ENCODE measurements at places on chromosomes 12 and 14.
A peak's percentile ranks its signal among the peaks of the same experiment; 100 is the strongest.

DNA sequence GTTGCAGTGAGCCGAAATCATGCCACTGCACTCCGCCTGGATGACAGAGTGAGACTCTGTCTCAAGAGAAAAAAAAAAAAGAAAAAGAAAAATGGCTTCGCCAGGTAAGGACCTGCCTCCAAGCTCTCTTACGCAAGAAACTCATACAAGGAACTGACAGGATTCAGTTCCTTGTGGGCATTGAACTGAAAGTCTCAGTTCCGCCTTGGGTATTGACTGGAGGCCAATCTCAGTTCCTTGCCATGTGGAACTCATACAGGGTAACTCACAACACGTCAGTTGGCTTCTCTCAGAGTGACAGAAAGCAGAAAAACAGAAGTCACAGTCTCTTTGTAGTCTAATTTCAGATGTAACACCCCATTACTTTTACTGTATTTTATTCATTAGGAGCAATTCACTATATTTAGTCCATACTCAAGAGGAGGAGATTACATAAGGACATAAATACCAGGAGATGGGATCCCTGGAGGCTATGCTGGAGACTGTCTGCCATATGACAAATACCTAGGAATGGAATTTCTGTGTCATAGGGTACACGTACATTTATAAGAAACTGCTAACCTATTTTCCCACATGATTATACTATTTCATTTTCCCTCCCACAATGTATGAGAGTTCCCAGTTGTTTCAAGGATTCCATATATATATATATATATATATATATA, 11.4 kb upstream of the NOPCHAP1 start:
- peak; percentile 95 for DNase-seq

DNA sequence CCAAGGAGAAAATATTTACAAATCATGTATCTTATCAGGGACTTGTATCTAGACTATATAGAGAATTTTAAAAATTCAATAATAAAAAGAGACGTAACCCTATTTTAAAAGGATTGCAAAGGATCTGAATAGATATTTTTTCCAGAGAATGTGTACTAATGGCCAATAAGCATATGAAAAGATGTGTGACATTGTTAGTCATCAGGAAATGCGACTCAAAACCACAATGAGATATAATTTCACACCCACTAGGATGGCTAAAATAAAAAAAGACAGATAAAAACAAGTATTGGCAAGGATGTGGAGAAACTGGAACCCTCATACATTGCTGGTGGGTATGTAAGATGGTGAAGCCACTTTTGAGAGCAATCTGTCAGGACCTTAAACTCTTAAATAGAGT, 141.9 kb upstream of the BMP4 start:
- peak; percentile 25 for DNase-seq

- DNase-seq = no peak
These were observed 7.1 kb downstream of the POP5 start for GRCh38 chr12:120574106-120574505.

GRCh38 chr12:42804928-42805327, 215.4 kb upstream of the PRICKLE1 start:
- DNase-seq = no peak

DNA sequence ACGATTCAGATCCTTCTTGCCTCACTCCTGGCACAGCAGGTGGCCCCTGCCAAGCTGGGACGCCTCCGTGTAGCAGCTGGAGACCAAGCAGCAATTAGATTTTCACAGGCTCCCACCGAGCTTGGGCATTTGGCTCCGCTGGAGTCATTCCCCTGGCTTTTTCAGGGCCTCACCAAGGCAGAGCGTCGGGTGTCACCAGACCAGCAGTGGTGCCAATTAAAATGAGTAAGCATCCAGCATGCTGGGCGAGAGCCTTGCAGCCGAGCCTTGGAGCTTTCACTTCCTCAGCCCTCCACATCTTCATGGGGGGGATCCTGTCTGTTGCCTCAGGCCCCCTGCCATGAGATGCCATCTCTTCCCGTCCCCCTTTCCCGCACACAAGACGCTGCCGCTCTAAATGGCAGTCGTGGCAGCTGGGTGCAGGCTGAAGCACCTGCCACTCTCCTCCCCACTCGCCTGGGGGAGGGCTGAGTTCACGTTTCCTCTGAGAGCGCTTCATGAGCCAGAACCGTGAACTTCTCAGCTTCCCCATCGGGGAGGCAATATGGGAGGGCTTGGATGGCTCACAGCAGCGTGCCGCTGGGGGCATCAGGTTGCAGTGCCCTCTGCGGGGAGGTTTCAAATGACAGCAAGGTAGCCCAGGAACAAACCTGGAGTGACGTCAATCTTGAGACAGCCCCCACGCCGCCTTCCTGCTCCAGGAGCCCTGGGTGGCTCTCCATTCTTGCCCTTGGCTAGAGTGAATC, 11.7 kb downstream of the TPCN1 start:
- no peak for DNase-seq

- no peak for DNase-seq
These were observed 221.5 kb upstream of the G2E3 start for GRCh38 chr14:30337456-30337855.

DNA sequence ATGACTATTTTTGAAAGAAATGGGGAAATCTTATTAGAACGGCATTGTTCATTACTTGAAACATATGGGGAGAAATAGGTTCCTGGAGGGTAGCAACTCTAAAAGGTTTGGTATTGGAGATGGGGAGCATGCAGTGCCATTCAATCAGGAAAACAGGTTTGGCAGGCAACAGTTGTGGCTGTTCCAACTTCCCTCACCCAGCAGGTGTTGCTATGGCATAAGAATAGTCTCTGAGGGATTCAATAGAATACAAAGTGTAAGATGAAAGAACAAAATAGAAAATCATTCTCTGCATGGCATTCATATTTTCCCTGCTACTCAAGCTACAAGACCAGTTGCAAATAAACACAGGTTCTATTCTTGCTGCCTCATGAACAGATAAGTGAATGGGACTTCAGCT, 393.3 kb upstream of the RPL10L start:
- DNase-seq = no peak

DNA sequence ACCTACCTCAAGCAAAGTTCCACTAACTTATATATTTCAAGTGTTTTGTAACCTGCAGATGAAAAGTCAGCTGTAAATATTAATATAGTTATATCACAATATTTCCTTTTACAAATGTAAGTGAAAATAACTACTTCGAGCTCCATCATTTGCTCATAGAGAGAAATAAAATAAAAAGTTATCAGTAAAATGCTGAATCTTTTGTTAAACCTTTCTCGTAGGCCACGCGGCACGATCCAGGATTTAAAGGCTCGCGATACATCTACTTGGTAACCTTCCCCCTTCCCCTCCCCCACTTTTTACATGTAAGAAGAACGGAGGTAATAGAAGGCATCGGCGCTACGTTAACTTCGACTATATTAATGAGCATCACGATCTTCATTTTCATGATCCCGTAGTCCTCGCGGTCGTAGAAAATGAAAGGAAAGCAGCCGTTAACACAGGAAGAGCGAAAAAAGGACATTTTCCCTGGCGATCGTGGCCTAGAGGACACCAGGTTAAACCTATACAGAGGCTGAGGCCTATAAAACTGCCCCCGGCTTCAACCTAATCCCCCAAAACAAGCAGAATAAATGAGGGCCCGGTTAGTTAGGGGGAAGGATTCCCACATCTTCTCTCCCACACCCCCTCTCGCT, 508 bp downstream of the HNRNPC start:
- DNase-seq = peak; percentile 72

GRCh38 chr14:104978746-104979691, 845 bp upstream of the AHNAK2 start:
- no peak for DNase-seq

DNA sequence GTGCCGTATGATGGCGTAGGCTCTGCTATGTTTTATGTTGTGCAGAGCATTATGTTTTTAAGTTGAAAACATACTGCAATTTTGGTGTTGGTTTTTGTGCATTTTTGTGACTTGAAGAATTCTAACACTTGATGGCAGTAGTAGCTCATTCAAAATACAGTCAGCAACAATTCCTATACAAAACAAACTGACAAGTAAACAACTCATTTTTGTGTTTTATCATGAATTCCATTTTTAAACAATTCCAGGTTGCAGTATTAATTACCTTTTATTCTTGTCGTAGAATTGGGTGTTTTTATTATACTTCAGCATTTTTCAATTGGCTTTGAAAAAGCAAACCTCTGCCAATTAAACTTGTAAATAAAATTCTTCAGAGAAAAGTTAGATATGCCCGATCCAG, 4.1 kb upstream of the CCER1 start:
- peak; percentile 13 for DNase-seq

DNA sequence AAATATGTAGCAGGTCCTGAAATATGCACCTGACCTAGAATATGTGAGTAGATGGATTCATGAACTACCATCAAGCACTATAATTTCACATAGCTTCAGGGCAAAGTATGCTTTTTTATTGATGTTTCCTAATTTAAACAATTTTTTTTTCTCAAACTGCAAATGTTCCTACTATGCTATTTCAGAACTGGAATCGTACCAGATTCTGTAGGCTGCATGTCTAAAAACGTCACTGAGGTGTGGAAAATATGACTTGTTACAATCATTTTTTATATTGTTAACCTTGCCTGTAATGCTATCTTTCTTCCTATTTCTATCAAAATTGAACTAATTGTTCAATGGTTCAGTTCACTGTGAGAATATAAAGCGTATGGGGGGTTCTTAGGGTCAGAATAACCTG, 78.0 kb upstream of the RERGL start:
- no peak for DNase-seq

DNA sequence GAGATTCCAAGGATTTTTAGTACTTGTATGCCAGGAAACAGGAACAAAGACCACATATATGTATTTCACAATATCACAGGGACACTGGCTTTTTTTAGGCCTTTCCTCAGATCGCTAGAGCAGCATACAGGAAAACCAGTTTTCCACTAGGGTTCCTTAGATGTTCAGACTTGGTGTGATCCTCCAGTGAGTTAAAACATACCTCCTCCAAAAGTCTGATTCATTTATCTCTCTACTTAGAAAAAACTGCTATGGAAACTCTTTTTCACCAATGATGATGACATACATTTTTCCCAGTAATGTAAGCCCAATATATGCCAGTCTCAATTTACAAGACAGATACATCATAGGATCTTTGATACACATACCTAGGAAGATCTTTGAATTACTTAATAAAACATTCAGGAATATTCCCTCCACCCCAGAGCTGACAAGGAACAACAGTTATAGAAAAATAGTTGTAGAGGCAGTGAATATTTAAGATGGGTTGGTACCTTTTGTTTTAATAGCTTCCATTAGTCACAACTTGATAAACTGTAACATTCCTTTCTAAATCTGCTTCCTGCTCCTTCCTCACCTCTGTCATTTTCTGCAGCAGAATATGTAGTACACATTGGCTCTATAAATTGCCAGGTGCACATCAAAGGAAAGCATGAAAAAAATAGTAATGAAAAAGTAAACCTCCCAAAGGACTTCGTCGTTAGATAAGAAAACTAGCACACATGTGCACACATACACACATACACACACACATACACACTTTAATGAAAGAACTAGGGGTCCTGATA, 27.5 kb downstream of the BCAT1 start:
- no peak for DNase-seq

GRCh38 chr12:130339951-130340350, 2.3 kb downstream of the PIWIL1 start:
- no peak for DNase-seq

DNA sequence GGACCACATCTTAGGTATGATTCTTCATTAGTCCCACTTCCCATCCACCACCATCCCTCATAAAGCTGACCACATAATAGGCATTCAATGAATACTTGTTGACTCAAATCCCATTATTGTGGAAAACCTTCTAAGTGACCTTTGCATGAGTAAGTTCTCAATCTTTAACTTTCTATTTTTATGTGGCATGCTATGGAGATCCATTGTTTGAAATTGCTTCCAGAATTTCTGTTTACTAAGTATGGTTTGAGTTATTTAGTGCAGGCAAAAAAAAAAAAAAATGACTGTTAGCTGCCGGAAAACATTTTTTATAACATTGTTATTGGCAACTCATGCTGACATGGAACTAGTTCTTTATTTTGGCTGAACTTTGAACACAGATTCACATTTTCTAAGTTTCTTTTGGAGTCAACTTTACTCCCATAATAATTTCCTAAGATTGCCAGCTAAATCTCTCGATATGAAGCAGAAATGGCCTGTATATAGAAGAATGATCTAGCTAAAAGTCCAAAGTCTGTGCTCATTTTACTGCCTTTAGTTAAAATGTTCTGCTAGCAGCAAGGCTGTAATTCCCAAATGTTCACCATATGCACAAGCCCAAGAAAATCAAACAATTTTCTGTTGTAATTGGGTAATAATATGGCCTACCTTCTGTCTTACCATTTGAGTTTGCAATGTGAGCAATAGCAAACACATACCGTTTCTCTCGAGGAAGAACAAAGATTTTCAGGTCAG, 77.9 kb downstream of the PTGER2 start:
- peak; percentile 88 for DNase-seq

DNA sequence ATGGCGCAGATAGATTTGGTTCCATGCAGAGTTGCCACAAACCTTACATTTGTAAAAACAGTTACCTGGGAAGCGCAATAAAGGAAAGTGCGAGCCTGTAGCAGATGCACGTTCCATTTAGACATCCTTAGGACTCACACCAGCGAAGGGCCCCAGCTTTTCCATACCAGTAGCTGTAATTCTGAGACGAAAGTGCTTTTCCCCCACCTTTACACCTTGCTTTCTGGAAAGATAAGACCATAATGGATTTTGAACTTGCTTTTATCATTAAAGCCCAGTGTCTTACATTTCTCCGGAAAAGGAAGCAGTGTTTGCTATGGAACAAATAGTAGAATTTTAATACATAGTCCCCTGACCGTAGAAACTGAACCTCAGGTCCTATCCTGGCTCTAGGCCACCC, 616 bp upstream of the CCDC77 start:
- DNase-seq = no peak

- no peak for DNase-seq
These were observed 29.8 kb upstream of the AP4S1 start for GRCh38 chr14:30995689-30996088.

DNA sequence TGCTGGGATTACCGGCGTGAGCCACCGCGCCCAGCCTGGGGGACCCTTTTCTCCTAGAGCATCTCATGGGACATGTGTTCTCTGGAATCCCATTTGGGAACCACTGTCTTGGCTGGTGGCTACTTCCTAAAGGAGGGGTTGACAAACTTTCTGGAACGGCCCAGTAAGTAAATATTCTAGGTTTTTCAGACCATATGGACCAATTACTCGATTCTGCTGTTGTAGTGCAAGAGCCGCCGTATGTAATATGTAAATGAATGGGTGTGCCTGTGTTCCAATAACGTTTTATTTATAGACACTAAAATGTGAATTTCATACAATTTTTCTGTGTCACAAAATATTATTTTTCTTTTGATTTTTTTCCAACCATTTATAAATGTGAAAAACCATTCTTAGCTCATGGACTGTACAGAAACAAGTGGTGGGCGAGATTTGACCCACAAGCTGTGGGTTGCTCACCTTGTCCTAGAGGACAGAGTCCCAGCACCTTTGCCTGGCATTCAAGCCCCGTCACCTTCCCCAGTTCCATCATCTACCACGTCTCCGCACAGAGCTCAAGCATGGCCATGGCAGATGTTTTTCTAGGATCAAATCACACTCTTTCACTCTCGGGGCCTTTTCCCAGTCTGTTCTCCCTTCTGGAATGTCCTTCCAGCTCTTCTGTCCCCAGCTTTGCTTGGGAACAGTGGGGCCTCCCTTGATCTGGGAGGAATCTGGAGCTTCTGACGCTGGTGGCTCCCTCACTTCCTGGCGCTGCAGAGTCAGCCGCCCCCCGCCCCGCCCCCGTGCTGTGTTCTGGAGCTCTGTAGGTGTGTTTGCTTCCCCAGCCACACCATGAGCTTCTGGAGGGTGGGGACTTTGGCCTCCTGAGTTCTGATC, 17.9 kb upstream of the RCOR1 start:
- DNase-seq = no peak
